T-helper 1 cell (primary cell): ENCODE measurements at places on chromosomes 11 and 22.

GRCh38 chr11:117430293-117430955 lies 102.8 kb downstream of the CEP164 start:
- DNase-seq, result no peak

DNA sequence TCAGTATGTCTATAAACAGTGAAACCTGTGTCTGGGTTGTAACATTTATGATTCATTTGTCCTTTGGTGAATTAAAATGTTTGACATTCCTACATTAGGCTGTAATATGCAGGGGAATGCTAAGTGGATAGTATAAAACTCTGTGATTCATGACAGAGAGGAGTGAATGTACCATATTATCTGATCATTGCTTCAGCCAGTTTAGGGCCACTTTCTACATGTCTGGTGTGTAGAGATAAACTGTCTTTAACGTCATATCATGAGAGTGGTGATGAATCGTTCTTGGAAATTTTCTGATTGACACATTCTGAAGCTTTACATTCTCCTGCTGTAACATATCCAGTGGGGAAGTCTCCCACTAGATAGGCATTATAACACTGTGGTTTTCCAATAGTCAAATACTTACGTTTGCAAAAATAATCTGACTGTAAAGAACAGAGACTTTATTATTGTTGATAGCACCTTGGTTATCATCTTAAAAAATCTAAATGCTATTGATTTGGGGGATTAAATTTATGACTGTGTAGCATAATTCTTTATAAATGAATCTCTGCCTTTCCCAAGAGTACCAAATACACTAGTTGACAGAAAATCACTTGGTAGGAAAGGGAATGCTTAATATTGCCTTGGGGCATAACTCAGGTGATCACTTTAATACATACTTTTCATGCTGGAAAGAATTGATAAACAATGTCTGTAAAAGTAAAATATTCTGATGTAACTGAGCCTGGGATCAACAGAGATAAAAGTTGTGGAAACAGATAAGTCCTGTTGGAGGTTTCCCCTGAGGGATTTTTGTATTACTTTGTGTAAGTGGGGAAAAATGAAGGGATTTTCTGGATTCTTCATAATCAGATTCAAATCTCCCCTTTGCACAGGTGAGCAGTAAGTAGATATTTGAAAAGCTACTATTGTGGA lies 427.9 kb downstream of the JRKL start:
- DNase-seq, result no peak

- no peak for DNase-seq
These were observed 288.3 kb downstream of the TENM4 start for GRCh38 chr11:79152511-79152910.

DNA sequence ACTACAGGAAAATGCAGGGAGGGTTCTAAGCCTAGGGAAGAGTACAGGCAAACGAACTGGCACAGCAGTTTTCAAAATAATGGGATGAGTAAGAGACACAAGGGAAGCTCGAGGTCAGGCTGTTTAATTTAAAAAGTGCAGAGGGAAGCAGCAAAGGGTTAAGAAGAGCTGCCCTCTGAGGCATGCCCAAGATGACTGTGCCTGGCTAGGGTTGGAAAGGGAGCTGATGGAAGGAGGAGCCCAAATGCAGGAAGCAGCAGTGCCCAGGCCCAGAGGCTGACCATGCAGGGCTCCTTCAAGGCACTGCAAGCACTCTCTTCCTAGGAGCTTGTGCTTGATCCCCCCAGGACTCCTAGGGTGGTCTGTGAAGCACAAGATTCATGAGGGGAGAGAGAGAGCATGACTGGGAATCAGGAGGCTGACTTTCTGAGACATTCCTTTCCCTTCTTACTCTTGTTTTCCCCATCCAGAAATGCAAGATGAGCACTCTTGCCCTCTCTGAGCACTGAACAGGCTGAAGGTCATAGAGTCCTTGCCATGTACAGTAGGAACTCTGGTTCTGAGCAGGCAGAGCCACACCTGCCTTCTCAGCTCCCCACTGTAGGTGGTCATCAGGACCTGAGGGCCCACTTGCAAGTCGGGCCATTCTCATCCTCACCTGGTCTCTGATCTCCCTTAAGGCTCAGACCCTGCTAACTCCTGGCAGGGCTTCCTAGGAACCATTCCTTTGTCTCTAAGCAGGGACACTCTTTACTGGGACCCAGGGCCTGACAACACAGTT lies 46.7 kb upstream of the DRD2 start:
- no peak for DNase-seq

- DNase-seq, result no peak
These were observed 25.8 kb downstream of the LAYN start for GRCh38 chr11:111566324-111566723.

GRCh38 chr11:126105022-126105747 lies 42.5 kb upstream of the CDON start:
- DNase-seq, result no peak

DNA sequence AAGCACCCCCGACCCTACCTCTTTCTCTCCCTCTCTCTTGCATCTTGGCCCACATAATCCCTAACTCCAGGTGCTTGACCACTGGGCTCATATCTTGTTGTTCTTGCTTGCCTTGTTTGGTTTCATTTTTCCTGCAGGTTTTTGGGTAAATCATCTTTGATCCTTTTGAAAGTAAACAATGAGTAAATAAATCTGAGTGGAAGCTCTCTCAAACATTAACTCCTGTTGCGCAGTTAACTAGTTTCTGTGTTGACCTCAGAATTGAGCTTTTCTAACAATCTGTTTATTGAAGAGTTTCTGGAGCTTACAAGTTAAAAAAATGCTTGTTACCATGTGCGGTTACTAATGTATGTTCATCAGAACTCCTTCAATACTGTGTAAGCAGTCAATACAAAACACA lies 38.8 kb upstream of the MICAL2 start:
- no peak for DNase-seq

DNA sequence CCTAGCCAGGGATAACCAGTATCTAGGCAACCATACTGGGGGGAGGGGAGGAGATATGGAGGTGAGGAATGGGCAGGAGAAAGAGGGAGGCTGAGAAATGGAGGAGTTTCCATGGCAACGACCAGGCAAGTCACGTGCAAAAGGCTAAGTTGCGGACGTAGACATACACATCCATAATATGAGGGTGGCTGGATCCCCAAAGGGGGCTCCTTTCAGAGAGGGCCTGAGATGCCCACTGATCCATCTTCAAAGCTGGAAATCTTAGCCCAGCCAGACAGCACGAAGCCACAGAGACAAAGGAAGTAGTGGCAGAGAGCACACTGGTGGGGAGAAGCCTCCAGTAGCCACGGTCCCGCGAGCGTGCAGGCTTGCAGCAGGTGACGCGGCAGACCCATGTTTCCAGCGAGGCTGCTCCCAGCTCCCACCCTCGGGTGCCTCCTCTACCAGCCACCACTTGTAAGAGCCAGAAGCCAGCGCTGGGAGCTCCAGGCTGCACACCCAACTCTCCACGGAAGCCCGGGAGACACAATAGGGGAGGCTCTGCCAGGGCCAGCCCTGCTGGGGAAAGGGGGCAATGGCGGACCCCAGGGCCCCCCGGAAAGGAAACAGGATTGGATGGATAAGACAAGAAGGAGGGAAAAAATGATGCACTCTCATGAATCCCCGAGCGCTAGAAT lies 938 bp downstream of the FXYD6 start:
- DNase-seq, result no peak

- DNase-seq, result no peak
These were observed 35.2 kb downstream of the BTG4 start for GRCh38 chr11:111476956-111477355.

GRCh38 chr11:10866893-10867331 lies 9.1 kb upstream of the ZBED5 start:
- no peak for DNase-seq

DNA sequence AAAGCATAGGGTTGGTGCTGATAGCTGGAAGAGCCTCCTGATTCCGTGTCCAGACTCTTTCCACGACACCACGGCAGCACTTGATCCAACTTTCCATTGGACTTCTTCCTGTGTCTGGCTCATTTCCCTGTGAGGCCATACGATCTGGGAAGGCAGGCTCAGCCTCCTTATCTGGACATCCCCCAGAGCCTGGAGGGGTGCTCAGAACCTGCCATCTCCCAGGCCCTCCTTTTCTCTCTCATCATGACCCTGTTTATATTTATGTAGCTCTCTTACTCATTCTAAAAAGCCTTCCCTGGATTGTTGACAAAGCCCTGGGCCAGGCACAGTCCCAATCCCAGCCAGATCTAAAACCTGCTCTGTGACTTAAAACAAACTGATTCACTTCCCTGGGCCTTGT lies 7.8 kb upstream of the BCL9L start:
- no peak for DNase-seq

DNA sequence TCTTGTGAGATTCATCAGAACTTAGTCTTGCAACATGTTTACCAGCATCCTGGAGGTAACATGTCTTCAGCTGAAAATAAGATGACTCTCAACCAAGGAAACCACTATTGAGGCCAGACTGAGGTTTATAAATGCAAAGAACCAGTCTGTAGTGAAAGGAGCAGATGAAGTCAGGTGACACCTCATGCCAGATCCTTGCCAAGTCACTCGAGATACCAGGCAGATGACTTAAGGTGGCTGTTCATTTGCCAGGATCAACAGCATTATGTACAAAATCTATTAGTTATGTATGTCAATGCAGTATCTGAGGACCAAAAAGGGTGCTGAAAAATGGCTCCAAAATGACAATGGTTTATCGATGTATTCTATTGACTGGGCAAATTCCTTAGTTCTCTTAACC lies 100.0 kb upstream of the SOX6 start:
- no peak for DNase-seq

GRCh38 chr11:2213384-2213842 lies 41.8 kb upstream of the TH start:
- DNase-seq, result no peak

DNA sequence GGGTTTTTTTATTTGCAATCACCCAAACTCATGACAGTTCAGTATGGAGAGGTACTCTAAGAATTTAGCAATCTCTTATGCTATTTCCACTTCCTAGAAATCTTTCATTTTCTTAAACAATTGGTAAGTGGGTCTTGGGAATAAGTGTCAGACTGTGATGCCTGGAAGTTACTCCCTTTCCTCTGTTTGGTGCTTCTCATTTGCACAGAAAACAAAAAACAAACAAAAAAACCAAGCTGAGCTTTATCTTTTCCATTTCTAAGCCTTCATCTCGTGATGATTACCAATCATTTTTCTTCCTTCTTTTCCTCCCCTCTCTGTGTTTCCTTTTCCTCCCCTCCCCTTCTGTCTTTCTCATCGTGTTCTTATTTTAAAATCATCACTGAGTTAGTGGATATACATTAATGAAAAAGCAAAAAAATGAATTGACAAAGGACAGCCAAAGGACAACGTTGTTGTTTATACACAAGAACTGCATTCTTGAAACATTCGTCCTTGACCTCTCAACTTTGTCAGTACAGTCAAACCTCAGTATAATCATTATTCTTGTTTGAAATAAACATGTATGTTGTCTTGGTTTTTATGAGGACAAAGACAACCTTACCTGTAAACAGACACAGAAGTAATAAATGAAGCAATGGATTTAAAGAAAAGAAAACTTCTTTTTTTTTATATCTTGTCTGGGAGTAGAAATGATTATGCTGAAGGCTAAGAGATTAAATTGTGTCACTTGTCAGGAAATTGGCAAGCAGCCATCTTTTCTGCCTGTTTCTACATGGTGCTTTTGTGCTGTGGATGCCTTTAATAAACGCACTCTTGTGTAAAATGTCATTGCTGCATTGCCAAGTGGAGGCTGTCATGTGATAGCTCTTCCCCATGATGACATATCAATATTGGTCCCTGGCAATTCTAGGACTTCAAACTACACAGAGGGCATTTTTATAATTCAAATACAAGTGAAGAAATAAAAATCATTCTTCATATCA lies 803.2 kb upstream of the CCDC90B start:
- no peak for DNase-seq

GRCh38 chr11:128803449-128804245 lies 63.4 kb downstream of the KCNJ1 start:
- no peak for DNase-seq

GRCh38 chr11:112624431-112624830 lies 336.8 kb upstream of the NCAM1 start:
- no peak for DNase-seq

DNA sequence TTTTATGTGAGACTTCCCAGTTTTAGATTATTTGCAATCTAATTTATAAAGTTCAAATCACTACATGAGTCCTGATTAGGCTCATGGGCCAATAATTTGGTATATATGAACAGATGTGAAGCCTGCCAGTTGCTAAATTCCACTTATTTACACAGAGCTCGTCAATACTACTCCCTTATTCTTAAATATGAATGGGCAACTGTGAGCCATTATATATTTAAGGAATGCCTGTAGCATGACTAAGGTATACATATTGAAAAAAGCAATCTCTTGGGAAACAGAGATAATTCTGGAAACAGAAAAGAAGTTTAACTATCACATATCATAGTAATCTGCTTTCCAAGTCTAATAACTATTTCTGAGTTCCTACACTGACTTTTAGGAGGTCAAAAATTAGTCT lies 27.0 kb downstream of the RBMXL2 start:
- no peak for DNase-seq

- no peak for DNase-seq
These were observed 39.4 kb upstream of the CCDC34 start for GRCh38 chr11:27402450-27402849.

- DNase-seq, result no peak
These were observed 559 bp downstream of the MRTFA start for GRCh38 chr22:40635940-40636379.

DNA sequence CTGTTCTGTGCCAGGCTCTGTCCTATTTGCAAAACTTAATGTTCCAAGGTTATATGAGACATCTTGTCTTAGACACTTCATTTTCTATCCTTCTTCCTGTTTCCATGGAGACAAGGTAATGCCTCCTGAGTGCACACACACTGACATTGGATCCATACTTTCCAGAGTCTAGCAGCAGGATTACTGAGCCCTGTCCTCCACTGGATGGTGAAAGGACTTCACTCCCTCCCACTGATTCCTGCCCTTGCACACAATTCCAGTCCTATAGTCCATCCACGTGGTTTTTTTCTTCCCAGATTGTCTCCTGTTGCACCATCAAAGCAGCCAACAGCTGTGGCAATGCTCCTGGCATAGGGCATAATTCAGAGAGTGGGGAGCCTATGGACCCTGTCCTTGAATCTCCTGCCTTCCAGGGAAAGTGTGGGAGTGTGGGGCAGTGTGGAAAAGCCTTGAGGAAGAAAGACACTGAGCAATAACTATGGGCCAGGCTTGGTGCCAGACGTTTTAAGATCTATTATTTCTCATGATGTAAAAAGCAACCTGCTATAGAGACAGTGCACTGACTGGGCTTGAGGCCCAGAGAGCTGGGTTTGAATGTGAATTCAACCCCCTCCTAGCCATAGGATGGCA lies 31.3 kb downstream of the SERPINH1 start:
- no peak for DNase-seq

DNA sequence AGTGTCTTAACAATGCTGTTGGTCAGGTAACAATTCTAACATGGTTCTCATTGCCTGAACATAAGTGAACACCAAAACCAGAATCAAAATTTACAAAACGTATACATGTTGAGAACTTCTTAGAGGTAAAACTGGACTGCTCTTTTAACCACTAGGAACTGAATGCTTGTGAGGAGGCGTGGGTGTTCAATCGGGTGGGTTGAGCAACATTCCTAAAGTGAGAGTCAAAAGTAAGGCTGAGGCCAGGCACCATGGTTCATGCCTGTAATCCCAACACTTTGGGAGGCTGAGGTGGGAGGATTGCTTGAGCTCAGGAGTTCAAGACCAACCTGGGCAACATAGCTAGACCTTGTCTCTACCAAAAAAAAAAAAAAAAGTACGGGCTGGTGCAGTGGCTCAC lies 11.5 kb downstream of the PPME1 start:
- DNase-seq, result no peak

GRCh38 chr11:10674440-10674855 lies 19.1 kb downstream of the IRAG1 start:
- DNase-seq, result no peak

GRCh38 chr11:44729713-44730112 lies 3.0 kb downstream of the TSPAN18 start:
- DNase-seq, result no peak
